ENCODE measurements at places on chromosomes 16 and 17.

DNA sequence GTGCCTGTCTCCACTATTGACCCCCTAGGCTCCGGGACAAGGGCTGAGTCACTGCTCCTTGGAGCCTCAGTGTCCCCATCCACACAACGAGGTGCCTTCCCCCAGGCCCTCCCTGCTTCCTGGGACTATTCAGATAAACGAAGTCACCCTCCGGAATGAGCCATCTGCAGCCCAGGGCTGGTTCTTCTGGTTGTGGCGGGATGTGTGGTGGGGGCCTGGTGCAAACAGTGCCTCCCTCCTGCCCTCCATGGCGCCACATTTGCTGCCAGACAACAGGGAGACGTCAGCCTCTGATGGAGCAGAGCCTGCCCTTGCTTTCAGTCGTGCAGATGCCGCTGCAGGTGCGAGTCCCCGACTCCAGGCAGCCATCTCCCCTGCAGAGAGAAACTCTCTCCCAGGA, 5.1 kb upstream of the KRT16 start:
- peak; percentile 67 for DNase-seq

DNA sequence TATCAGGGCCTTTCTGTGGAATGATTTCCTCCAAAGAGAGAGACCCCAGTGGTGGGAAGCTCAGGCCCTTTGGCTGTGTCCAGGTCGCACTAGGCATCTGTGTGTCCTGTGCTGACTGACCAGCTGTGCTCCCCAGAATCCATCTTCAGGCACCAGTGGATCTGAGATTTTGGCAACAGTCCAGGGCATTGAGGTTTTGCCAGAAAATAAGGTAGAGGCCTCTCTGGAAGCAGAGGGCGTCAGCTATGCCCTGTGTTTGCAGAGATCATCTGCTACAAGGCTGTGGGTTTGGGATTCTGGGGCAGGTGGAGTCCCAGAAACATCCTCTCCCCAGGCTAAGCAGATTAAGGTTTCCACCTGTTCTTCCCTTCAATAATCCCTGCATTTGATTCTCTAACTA, 57.5 kb upstream of the TOB1 start:
- DNase-seq: no peak

GRCh38 chr16:70710422-70711210, 24.8 kb upstream of the MTSS2 start:
- DNase-seq: no peak

- peak; percentile 82 for DNase-seq
Observed at GRCh38 chr17:62109378-62109902, 44.4 kb upstream of the MED13 start.

DNA sequence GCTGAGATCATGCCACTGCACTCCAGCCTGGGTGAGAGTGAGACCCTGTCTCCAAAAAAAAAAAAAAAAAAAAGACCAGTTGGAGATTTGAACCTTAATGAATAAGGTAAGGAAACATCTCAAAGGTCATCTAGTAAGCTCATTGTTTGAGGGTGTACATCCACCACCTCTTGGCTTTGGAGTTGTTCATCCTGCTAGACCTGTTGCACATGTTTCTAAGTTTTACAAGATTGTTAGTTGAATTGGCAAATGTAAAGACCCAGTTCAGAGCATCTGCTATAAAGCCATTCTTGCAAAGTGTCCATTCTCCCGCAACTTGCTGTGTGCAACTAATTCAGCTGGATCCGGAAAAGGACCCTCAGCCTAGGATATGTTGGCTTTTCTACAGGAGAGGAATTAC, 1.5 kb downstream of the PSMD7 start:
- peak; percentile 8 for DNase-seq

DNA sequence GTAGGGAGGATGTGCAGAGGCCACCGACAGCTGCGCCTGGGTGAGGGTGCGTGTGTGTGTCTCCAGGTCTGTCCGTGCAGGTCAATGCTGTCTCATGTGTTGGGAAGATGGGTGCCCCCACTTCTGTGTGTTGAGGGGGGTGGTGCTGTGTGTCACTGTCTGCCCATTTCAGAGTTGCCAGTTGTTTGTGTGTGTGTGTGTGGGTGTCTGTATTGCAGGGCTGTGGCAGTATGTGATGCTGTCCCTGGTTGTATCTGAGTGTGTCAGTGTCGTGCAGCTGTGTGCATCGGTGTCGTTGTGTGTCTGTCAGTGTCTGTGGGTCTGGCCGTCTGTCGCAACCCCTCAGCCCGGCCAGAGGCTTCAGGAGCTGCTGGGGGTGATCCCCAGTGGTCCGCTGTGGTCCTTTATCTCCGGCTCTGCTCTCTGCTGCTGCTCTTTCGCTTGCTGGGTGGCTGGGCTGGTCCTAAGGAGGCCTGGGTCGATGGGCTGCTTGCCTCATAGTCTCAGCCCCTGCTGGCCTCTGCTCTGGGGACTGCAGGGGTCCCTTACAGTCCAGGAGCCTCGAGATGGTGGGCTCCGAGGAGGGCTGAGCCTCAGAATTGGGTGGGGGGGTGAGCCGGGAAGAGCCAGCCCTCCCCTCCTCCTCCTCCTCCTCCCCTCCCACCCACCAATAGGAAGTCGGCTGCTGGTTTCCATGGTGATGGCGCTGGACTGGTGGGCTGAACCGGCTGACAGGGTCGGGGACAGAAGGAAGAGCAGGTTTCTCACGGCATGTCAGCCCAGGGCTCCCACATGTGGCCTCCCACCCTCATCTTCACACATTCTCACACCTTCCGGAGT, at the start of gene TSPOAP1:
Gene TSPOAP1, minus strand, starts transcription at position 601 of the 840 bp plus-strand sequence. CDS start 875 bp downstream, outside the sequence.
- DNase-seq: no peak

DNA sequence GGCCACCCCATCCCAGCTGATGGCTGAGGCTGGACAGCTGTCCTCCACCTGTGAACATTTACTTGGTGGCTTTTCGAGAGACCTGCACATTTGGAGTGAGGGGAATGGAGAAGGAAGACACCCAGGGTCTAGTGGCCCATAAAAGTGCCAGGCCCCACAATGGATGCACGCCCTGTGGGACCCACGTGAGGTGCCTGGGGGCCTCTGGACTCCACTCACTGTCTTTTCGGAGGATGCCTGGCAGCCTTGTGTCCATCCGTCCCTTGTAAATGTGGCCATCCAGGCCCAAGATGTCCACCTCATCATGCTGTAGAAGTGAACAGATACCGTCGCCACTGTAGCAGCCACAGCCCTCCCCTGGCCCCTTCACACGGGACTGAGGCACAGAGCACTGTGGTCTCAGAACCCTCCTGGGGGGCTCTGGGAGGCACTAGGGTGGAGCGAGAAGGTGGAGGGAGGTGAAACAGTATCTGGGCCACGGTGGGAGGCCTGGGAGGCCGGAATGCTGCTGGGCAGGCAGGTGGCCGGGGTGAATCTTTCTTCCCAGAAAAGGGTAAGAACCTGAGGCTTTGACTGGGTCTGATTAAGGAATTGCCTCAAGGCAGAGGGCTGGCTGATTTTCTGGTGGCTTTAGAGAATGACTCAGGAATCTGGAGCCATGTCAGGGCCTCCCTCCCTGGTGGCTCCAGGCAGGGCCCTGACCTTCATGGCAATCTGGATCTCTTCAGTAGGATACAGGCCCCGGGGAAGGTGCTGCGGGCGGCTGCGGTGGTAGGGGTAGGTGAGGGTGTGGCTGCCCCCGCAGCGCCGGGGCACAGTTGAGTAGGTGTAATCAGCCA, 11.5 kb downstream of the UBALD2 start:
- DNase-seq: no peak

- DNase-seq: peak; percentile 64
Observed at GRCh38 chr16:4506450-4506849, 30.3 kb downstream of the HMOX2 start.

- peak; percentile 95 for DNase-seq
Observed at GRCh38 chr17:41421116-41421515, 3.3 kb downstream of the KRT37 start.

DNA sequence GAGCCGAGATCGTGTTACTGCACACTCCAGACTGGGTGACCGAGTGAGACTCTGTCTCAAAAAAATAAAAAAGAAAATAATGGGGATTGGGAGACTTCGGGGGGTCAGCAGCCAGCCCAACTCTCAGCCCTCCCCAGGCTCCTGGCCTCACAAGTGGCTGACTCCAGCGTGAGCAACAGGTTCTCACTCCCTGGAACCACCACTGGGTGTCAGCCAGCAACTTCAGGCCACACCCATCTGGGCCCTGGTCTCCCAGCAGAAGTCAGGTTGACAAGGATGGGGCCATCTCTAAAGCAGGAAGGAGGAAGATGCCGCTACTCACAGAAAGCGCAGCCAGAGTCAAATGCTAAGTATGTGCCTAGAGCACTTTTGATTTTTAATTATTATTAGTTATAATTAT, 139.4 kb downstream of the C16orf78 start:
- DNase-seq: no peak

DNA sequence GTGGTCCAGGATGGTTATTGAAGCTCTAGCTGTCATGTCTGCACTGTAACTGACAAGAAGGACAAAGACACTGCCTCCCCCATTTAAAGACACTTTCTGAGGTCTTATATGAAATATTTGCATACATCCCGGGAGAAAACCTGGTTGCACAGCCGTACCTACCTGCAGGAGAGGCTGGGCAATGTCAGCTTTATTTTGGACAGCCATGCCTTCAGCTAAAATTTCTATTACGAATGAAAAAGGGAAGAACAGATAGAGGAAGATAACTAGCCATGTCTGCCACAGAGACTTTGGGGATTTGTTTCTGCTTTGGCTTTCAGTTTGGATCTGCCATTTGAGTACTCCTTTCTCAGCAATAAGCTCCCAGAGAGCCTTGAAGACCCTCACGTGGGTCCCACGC, 19.0 kb downstream of the SLC7A6 start:
- DNase-seq: no peak

DNA sequence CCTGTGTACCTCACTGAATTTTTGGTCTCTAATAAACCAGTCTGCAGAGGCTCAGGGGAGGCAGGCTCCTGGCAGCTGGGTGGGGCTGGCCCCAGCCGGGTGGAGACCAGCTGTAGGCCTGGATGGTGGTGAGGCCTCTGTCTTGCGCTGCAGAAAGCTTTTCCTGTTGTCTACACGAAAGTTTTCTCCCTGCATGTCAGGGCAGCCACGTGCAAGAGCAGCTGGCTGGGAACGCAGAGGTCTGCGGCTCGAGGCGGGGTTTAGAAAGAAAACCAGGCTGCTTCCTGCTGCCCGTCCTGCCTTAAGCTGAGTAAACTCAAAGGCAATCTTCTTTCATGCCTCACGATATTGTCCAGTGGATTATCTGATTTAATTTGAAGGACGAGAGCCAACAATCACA, 2.4 kb downstream of the SERPINF1 start:
- peak; percentile 88 for DNase-seq

DNA sequence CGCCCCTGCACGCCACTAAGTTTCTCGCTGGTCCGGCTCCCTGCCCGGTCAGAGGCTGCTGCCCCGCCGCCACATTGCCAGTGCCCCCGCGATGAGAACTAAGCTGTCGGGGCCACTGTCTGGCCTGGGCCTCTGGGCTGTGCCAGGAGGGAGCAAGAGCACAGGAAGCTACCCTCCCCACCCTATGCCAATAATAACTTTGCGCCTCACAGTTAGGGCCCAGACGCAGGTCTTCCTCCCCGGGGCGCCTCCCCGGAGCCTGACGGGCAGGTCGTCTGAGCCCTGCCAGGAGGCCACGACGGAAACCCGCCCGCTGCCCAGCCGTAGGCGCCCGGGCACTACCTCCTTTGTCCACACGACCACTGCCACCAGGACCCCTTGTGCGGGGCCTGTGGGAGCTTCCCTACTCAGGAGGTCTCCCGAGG, 1.5 kb downstream of the ZFPM1 start:
- peak; percentile 41 for DNase-seq

DNA sequence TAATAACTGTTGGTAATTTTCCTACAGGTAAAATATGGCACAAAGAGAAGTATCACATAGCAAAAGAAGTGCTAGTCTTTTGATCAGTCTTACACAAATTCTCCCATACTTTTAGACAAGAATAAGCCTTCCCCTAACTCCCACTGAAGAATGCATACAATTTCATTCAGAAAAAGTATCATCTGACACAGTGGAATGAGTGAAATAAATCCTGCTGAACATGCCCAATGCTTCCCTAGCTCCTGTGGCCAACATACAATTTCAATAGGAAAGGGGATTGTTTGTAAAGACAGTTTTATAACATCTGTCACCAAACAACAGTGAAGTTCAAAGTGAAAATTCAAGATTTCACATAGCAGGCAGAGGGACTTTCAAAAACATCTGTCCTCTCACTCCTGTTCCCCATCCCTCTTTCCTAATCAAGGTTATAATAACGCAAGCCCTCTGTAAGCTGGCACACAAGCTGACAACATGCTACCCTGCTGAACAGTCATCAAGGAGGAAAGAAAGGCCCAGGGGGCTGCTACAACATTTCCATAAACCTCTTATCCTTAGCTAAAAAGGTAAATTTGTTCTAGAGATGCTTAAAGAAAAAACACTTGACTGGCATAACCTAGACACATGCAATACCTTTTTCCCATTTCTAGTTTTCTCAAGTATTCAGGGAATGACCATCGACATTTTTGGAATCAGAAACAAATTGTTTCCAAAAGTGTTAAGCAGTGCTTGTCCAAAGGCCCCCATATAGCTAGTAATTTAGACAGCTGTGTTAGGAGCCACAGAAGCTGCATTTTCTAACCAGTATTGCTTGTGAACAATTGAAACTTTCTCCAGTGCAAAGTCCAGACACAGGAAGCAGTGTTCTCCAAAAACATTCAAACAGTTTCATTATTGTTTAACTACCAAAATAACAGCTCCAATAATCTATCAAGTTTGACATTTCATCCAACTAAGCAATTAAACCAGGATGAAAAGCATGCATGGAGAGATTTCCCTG, 11.5 kb upstream of the RFFL start:
- no peak for DNase-seq

DNA sequence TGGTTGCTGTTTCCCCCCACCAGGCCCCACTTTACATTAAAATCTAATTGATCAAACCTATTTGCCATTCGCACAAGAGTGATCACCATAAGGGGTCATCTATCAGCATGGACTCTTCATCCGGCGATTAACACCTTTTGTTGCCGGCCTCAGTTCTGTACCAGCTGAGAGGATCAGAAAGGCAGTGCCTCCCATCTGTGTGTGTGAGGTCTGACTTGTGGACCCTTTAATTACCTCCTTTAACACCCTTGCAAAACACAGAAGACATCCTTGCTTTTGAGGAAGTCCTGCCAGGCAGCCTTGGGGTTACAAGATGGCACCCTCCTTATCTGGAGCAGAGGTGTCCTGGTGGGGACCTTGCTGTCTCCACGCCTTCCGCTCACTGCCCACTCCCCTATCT, 77.2 kb upstream of the IRX3 start:
- no peak for DNase-seq

DNA sequence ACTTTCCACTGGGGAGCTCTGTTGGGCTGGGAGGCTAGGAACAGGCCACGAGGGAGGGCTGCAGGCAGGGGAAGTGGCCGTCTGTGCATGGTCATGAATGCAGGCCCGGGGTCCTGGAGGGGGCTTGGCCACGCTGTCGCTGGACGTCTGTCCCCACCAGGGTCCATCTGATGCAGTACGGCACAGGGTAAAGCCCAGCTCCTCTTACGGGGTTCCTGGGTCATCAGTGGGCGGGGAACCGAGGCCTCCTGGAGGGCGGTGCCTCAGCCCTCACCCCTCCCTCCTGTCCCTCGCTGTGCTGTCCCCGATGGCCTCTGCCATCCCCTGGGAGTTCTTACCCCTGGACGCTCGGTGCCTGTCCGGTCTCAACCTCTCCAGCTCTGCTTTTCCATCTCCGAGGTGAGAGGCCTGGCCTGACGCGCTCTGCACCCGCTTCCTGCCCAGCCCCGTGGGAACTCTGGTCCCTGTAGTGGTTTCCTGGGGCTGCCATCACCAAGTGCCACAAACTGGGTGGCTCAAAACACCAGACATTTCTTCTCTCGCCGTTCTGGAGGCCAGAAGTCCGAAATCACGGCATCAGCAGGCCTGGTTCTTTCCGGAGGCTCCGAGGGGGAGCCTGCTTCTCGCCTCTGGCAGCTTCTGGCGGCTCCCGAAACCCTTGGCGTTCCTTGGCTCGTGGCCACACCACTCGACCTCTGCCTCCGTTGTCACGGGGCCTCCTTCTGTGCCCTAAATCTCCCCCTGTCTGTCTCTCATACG, 182.8 kb downstream of the SEC14L1 start:
- DNase-seq: no peak

GRCh38 chr17:40338058-40338457, 26.5 kb downstream of the GJD3 start:
- DNase-seq: no peak

Data from mammary epithelial cell (primary cell).